ENCODE measurements at places on chromosomes 12 and 14.

DNA sequence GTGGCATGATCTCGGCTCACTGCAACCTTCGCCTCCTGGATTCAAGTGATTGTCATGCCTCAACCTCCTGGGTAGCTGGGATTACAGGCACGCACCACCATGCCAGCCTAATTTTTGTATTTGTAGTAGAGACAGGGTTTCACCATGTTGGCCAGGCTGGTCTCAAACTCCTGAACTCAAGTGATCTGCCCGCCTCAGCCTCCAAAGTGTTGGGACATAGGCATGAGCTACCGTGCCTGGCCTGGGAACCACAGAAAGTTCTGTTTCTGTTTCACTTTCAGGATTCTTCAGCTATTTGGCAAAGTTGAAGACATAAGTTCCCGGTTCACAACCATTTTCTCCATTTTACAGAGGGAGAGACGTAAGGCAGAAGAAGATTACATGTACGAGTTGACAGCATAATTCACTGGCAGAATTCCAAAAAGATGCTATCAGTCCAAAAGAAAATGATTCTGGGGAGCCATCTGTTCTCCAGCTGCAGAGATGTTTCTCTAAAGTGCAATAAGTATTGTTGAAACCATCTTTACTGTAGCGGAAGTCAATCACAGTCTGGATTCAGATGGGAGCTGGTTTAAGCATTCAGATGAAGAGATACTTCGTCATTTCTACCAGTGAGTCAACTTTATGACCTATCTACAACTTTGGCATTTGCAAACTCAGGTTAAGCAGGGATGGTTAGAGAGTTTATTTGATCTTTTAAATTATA, 8.1 kb upstream of the RNF34 start:
- no peak for DNase-seq

- no peak for DNase-seq
Measured at GRCh38 chr12:51082561-51083125, 753 bp downstream of the CSRNP2 start.

- DNase-seq: no peak
Measured at GRCh38 chr12:58916921-58917511, 3.3 kb downstream of the LRIG3 start.

DNA sequence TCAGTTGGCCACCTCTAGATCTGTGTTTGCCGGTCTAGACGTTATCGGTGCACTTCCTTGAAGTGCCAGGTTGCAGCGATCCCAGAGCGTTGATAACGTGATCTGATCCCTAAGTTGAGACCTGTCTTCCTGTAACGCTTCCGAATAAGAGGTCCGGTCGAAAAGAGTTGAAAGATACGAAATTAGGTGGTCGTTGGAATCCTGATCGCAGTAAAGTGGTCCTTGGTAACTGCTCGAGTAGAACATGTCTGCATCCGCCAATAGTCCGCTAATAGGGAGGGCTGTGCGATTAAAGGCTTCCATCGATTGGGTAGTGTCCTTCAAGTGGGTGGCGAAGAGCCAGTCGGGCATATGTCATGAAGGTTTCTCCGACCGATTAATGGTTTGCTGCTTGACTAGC, 2.7 kb downstream of the SRSF5 start:
- no peak for DNase-seq

DNA sequence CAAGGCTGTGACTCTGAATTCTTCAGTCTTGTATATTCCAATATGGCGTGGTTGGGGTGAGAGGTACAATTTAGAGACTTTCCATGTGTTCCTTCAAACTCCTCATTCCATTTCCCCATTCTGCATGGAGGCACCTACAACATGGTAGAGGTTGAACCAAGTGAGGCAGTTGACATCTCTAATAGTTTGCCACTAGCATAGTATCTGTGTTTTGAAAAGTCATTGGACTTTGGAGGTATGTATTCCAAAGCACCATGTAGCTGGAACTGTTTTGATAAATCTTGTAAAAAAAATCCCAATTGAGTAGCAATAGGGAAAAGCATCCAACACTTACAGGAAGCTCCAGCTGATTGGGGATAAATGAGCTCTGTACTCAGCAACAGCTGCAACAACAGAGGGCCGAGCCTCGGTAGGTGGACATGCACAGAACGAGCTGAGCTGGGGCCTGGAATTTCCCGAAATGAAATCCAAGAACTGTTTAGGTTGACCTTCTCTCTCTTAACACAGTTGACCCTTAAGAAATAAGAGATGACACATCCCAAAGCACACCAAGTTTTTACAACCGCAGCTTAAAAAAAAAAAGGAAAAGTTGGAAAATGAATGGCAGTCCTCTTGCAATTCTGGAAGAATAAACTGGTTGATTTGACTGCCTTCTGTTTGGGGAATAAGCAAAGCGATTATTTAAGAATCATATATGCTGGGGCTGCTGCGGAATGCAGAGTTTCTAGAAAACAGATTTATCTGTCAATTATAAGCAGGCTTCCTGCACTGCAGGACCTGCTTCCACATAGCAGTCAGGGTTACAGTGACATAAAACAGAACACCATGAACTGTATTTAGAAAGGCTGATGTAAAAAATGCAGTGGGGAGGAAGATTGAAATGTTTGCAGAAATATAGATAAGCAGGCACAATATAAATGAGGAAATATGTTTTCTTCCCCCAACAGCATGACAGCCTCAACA, 194.6 kb upstream of the KRR1 start:
- DNase-seq: no peak

GRCh38 chr12:14239935-14240872, 125.3 kb upstream of the ATF7IP start:
- DNase-seq: peak; percentile 6

- peak; percentile 63 for DNase-seq
Measured at GRCh38 chr12:123109319-123109772, 41.5 kb downstream of the PITPNM2 start.

All from C1 segment of cervical spinal cord (tissue), 14 donors.